Left kidney (tissue), 8 donors: ENCODE measurements at places on chromosomes 16 and 17. TPM values are rescaled to one million over a fixed set of nuclear protein-coding genes. Genes with fewer than 3 reads are reported as not detected.

DNA sequence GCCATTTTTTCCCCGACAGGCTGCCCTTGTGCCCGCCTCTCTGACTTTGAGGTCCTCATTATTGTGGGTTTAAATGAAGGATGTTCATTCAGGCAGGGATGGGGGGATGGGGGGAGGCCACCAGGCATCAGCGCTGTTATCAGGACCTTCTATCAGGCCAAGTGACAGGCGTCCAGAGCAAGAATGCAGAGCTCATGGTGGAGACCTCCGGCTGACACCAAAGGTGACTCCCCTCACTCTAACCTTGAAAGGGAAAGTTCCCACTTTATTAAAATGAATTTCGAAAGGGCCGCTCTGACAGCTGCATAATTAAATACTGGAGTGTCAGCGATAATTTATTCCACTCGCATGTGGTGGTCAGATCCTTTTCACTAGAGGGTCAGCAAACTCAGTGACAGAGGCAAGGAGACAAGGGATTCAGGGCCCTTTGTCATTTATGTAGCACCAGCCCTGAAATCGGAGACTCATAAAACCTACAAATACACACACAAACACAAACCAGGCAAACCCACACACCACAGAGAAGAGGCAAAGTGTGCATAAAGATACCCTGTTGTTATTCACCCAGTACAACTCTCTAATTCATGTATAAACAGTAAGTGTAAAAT is 436.0 kb downstream of the MAF start:
- peak; percentile 40 for DNase-seq

DNA sequence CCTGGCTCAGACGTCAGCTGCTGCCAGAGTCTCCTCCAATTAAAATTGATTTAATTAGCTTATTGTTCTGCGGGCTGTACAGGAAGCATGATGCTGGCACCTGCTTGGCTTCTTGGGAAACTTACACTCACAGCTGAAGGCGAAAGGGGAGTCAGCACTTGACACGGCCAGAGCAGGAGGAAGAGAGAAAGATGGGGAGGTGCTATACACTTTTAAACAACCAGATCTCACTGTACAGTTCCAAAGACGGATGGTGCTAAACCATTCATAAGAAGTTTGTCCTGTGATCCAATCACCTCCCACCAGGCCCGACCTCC is 1.4 kb upstream of the PRDM7 start:
- no peak for DNase-seq

LRRC37B gene
- 33.0 TPM for polyA plus RNA-seq

EPN3 gene
- 9.5 TPM for polyA plus RNA-seq

DNA sequence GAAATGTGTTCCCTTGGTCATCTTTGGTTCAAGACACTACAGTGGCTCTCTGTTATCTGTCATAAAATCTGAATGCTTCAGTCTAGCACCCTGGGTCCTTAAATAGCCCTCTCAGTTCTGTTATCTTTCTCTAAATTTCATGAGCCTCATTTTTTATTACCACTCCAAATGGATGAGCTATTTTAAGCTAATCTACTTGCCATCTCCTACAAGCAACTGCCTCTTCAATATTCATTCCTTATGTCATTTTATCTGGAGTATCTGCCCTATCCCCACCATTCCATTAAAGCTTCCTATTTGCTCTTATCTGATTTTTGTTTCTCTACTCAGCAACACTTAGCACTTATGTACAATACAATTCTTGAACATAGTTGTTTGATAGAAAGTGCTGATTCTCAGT is 28.0 kb upstream of the EVI2A start:
- no peak for DNase-seq

GRCh38 chr17:20852239-20852989 is 190.4 kb downstream of the USP22 start:
- DNase-seq, result peak; percentile 35

DNA sequence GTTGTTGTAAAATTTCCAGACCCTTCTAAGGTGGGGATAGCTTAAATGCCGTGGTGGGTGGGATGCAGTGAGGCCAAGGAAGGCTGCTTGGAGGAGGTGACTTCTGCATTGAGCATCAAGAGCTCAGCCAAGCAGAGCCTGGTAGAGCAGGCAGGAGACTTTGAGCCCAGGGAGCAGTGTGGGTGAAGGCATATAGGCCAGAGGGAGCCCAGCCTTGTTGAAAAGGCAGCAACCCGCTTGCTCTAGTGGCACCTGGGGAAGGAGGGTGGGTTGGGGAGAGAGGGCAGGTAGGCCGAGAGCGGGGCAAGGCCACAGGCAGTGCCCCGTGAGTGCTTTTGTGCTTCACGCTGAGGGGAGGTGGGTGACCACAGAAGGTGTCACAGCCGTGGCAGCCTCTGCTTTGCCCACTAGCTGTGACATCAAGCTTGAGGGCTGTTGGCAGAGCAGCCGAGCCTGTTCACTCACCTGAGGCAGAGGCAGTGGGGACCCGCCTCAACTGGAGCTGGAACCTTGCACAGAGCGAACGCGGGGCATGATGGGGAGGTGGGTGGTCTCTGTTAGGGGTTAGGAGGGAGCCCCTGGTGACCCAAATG is 56.1 kb downstream of the IRF8 start:
- DNase-seq, result no peak

KRTAP9-2 gene
- polyA plus RNA-seq, result not detected

GRCh38 chr17:17381446-17382064 is 78.4 kb downstream of the NT5M start:
- no peak for DNase-seq
